ENCODE measurements at places on chromosomes 16 and 17. TPM values are rescaled to one million over a fixed set of nuclear protein-coding genes. Genes with fewer than 3 reads are reported as not detected.

GRCh38 chr17:80901319-80901718, 90.3 kb upstream of the CHMP6 start:
- no peak for DNase-seq

- DNase-seq, result no peak
These were observed 45.6 kb downstream of the MEAK7 start for GRCh38 chr16:84458606-84459532.

DNA sequence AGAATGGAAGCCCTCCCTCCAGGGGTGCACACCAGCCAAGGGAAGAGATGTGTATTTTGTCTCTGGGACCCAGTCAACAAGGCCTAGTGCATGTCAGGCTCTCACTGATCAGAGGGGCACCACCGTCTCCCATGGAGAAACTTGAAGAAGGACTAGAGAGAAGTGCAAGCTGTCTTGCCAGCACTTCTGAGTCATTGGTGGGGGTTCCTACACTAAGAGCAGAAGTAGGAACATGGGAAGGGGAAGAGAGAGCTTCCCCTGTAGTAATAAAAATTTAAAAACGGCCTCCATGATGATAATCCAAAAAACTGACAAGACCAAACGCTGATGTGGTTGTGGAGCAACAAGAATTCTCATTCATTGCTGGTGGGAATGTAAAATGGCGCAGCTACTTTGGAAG, 46.3 kb downstream of the DYNLRB2 start:
- DNase-seq, result no peak

- DNase-seq, result no peak
These were observed 20.7 kb downstream of the PHKB start for GRCh38 chr16:47481698-47482374.

- no peak for DNase-seq
These were observed 119.2 kb downstream of the PITPNC1 start for GRCh38 chr17:67496286-67496685.

GRCh38 chr16:19382084-19382801, 35.4 kb upstream of the TMC5 start:
- no peak for DNase-seq

Gene ESRP2
- 26.1 TPM for polyA plus RNA-seq

Gene FMNL1
- polyA plus RNA-seq, result 5.5 TPM

Gene CCL7
- polyA plus RNA-seq, result not detected

Gene RAB11FIP4
- polyA plus RNA-seq, result 19.1 TPM

Gene EVPLL
- polyA plus RNA-seq, result 0.64 TPM

Gene PROCA1
- polyA plus RNA-seq, result 4.0 TPM

Measured in right renal cortex interstitium (tissue), 3 donors.